Activated CD4-positive, alpha-beta memory T cell treated with anti-CD3 and anti-CD28 coated beads, Interleukin-2, amount 10 ng/mL, durations not matched to agents 7 days and 5 days (primary cell): ENCODE measurements at places on chromosomes 3 and 15.

GRCh38 chr3:143165211-143165610, 45.6 kb downstream of the CHST2 start:
- DNase-seq = no peak
- H3K36me3 ChIP-seq = no peaks in the 10 kb centered on the region
- no peak overlapping the region for H3K4me3 ChIP-seq
- peaks cover 54% of the 10 kb centered on the region for H3K4me1 ChIP-seq

DNA sequence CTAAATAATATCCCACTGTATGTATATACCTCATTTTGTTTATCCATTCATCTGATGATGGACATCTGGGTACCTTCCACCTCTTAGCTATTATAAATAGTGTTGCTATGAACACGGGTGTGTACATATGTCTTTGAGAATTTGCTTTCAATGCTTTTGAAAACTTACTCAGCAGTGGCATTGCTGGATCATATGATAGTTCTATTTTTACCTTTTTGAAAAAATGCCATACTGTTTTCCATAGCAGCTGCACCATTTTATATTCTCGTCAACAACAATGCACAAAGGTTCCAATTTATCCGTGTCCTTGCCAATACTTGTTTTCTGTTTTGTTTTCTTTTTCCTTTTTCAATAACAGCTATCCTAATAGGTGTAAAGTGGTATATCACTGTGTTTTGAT, 77.1 kb downstream of the PEAK1 start:
- H3K4me3 ChIP-seq = no peak overlapping the region
- H3K27me3 ChIP-seq = no peaks in the 10 kb centered on the region
- H3K27ac ChIP-seq = no peak overlapping the region
- H3K36me3 ChIP-seq = peaks cover 9% of the 10 kb centered on the region

DNA sequence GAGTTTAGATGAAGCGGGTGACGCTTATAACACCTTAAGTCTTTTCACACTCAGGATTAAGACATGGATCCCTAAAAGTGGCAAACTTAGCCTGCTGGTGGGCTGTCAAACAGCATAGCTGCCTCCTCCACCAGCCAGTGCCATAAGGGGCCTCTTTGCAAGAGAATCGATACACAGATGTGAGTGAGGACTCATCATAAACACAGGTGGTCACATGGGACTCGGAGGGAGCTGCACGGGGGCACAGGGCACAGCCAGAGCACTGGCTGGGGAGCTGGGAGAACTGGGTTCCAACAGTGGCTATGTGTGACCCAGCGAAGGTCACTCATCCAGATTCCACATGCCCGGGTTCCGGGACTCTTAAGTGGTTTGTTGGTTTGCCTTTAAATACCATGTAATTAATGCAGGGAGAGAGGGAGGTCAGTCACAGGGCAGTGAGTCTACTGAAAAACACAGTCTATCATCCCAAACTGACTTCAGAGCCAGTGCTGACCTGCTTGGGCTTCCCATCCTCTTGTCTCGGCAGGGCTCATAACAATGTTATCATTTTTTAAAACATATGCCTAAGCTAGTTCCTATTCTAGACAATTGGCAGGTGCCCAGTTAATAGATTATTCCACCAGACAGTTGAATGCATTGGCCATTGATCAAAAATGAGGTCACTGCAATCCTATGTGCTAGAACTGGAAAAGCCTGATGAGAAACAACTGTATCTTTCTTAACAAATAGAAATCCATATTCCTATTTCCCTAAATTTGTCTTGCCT, 51.8 kb downstream of the SLC12A8 start:
- H3K27ac ChIP-seq = no peak overlapping the region
- H3K36me3 ChIP-seq = no peaks in the 10 kb centered on the region
- peaks cover 48% of the 10 kb centered on the region for H3K27me3 ChIP-seq

DNA sequence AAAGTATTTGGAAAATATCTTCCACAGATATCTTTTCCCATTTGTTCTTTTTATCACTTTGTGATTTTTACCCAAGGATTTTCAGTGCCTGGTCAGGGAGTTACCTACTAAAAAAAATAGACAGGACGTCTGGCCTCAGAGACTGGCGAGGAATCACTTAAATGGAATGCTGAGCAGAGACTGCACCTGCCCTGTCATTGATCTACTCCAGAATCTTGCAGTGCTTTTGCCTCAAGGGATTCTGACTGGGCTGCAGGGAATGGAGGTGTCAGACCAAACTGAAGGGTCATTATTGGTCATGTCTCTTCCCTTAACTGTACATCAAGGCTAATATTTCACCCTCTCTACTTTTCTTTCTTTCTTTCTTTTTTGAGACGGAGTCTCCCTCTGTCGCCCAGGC, 12.1 kb upstream of the RYR3 start:
- H3K36me3 ChIP-seq = no peaks in the 10 kb centered on the region
- no peaks in the 10 kb centered on the region for H3K4me1 ChIP-seq
- H3K4me3 ChIP-seq = no peak overlapping the region
- peaks cover 4% of the 10 kb centered on the region for H3K27me3 ChIP-seq
- no peak overlapping the region for H3K27ac ChIP-seq
- DNase-seq = no peak

DNA sequence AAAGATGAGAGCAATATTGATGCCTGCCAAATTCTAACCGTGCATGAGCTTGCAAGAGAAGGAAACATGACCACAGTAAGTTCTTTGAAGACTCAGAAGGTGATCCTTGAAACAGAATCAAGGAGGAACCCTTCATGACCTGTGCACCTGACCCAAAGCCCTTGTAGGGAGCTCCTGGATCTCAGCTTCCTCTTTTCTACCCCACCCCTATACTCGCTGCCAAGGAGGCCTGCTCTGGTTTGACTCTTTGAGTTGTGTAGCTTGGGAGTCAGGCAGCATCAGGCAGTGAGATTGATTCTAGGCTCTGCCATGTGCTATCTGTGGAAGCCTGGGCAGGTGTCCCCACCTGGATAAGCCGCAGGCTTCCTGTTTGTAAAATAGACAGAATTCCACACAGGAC, 10.6 kb downstream of the TTC21A start:
- no peaks in the 10 kb centered on the region for H3K4me1 ChIP-seq
- peaks cover 1% of the 10 kb centered on the region for H3K27me3 ChIP-seq
- DNase-seq = no peak
- no peaks in the 10 kb centered on the region for H3K36me3 ChIP-seq

- DNase-seq = no peak
- no peaks in the 10 kb centered on the region for H3K27me3 ChIP-seq
- H3K4me3 ChIP-seq = no peak overlapping the region
- no peak overlapping the region for H3K27ac ChIP-seq
- peaks cover 32% of the 10 kb centered on the region for H3K36me3 ChIP-seq
These were observed 45.3 kb downstream of the SEMA3G start for GRCh38 chr3:52399593-52399992.

- peaks cover 4% of the 10 kb centered on the region for H3K27me3 ChIP-seq
- no peaks in the 10 kb centered on the region for H3K36me3 ChIP-seq
- no peak overlapping the region for H3K4me3 ChIP-seq
- H3K27ac ChIP-seq = no peak overlapping the region
- DNase-seq = no peak
These were observed 271.5 kb downstream of the SATB1 start for GRCh38 chr3:18153571-18154173.

DNA sequence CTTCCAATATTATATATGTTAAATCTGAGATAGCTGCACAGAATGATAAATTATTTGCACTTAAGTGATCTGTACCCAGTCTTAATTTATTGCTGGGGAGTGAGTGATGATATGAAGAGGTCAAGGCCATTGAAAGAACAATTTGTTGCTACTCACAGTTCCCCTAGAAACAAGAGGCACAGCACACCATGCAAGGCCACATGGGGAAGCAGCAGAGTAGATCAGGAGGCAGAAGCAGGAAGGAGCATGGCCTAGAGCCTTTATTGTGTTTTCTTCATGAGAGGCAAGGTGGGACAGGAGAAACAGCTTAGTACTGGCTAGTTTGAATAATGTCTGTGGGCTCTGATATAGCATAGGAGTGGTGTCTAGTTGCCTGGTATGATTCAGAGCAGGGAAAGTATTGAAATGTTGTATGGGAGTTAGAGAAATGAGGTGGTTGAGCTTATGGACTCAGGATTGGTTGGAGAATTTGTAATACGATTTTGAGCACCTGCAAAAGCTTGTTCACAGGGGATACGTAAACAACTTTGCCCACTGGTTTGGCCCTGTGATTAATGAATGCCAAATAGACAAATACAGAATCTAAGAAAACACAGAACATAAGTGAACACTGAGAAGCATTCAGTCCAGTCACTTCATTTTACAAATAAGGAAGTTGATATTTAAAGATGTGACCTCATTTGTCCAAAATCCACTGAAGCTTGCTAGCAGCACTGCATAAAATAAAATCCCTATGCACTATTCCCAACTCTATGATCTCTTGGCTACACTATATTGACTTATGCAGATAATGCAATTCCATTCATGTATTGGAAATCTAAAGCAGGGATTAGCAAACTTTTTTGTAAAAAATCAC, 71.7 kb downstream of the TMCO5A start:
- DNase-seq = no peak
- no peak overlapping the region for H3K4me3 ChIP-seq
- peaks cover 17% of the 10 kb centered on the region for H3K27me3 ChIP-seq
- no peaks in the 10 kb centered on the region for H3K36me3 ChIP-seq
- no peak overlapping the region for H3K27ac ChIP-seq

GRCh38 chr3:154180836-154181691, 59.9 kb downstream of the ARHGEF26 start:
- no peaks in the 10 kb centered on the region for H3K36me3 ChIP-seq
- DNase-seq = no peak

- H3K36me3 ChIP-seq = peaks cover 3% of the 10 kb centered on the region
- H3K4me1 ChIP-seq = peaks cover 5% of the 10 kb centered on the region
- H3K27ac ChIP-seq = no peak overlapping the region
- no peak for DNase-seq
These were observed 1.2 kb downstream of the ERC2 start for GRCh38 chr3:56467108-56467507.

DNA sequence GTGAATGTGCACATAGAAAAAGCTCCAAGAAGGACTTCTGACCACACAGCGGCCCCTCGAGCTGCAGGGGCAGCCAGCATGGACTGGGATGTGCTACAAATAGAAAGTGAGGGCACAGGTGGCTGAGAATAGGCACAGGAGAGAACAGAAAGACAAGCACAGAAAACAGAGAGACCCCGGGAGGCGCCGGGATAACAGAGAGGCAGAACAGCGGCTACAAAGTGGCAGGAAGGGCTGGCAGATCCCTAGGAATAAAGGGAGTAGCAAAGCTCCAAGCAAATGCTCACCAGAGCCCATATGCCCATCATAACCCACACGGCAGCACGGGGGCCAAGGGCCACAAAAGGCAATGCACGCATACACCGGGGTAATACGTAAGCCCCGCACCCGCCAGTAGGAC, 201.7 kb upstream of the NSMCE3 start:
- no peaks in the 10 kb centered on the region for H3K4me1 ChIP-seq
- H3K36me3 ChIP-seq = no peaks in the 10 kb centered on the region
- DNase-seq = no peak
- H3K4me3 ChIP-seq = no peak overlapping the region
- no peaks in the 10 kb centered on the region for H3K27me3 ChIP-seq

DNA sequence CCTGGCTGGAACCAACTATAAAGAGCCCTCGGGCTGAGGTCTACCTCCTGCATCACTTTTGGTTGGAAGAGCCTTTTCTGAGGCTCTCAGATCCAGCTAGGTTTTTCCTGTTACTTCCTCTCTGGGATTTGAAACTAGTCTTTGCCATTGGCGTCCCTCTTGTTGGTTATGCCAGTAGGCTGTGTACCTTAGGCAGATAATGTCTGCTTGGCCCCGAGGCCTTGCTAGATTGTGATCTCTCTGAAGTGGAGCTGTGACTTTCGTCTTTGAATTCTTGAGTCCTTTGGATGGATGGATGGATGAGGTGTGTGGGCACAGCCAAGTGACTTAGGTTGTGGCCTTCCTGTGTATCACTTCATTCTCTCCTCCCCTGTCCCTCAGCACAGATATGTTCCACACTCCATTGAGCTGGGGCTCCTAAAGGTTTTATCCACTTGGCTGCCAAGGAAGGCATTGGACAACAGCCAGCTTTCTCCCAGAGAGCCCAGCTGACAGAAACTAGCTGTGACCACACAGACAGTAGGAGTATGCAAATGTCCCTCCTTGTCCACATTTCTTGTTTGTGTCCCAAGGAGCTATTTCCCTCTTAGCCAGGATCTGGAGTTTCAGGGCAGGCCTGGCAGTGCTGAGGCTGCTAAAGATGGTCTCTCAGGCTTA, 7.9 kb upstream of the DNAJC17 start:
- no peaks in the 10 kb centered on the region for H3K27me3 ChIP-seq
- no peak overlapping the region for H3K27ac ChIP-seq
- H3K36me3 ChIP-seq = peaks cover 17% of the 10 kb centered on the region
- no peak for DNase-seq

GRCh38 chr3:16837602-16838001, 47.2 kb upstream of the PLCL2 start:
- H3K4me3 ChIP-seq = no peak overlapping the region
- peaks cover 47% of the 10 kb centered on the region for H3K4me1 ChIP-seq
- DNase-seq = no peak
- no peak overlapping the region for H3K27ac ChIP-seq
- peaks cover 2% of the 10 kb centered on the region for H3K27me3 ChIP-seq

GRCh38 chr15:92336419-92336987, 57.2 kb upstream of the ST8SIA2 start:
- peaks cover 16% of the 10 kb centered on the region for H3K27me3 ChIP-seq
- H3K4me3 ChIP-seq = no peak overlapping the region
- H3K27ac ChIP-seq = no peak overlapping the region
- no peak for DNase-seq
- H3K36me3 ChIP-seq = no peaks in the 10 kb centered on the region
- no peaks in the 10 kb centered on the region for H3K4me1 ChIP-seq

DNA sequence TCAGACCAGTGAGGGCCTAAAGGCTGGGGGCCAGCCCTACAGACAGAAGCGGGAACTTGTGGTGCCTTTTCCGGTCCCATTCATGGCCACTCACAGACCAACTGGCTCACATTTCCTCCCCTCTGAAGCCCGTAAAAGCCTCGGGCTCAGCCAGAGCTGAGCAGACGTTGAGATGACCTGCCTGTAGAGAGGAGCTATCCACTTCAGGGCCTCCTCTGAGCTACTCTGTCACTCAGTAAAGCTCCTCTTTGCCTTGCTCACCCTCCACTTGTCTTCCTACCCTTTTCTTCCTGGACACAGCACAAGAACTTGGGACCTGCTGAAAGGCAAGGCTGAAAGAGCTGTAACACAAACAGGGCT, 53.5 kb downstream of the SLMAP start:
- DNase-seq = no peak
- peaks cover 13% of the 10 kb centered on the region for H3K36me3 ChIP-seq
- no peaks in the 10 kb centered on the region for H3K27me3 ChIP-seq
- no peak overlapping the region for H3K27ac ChIP-seq
- H3K4me1 ChIP-seq = peaks cover 33% of the 10 kb centered on the region

DNA sequence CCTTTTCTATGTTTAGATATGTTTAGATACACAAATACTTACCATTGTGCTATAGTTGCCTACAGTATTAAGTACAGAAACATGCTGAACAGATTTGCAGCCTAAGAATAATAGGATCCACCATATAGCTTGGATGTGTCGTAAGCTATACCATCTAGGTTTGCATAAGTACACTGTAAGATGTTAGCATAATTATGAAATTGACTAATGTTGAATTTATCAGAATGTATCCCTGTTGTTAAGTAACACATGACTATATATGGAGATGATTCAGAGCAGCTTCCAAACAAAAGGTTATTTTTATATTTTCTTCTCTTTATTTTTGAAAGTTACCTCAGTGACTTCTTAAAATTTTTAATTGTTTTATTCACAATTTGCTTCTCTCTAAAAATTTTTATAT, 2.4 kb downstream of the SLC28A2 start:
- H3K27ac ChIP-seq = no peak overlapping the region
- no peak for DNase-seq
- no peaks in the 10 kb centered on the region for H3K4me1 ChIP-seq
- H3K4me3 ChIP-seq = no peak overlapping the region
- H3K36me3 ChIP-seq = no peaks in the 10 kb centered on the region

- DNase-seq = no peak
- peaks cover 11% of the 10 kb centered on the region for H3K4me1 ChIP-seq
- no peaks in the 10 kb centered on the region for H3K27me3 ChIP-seq
- no peaks in the 10 kb centered on the region for H3K36me3 ChIP-seq
- no peak overlapping the region for H3K4me3 ChIP-seq
These were observed 42.2 kb downstream of the SLC9A9 start for GRCh38 chr3:143806038-143806437.
